AG08395 (cell line): ENCODE measurements at places on chromosomes 3 and 15.

GRCh38 chr15:79122991-79123390 lies 32.4 kb upstream of the RASGRF1 start:
- no peak for DNase-seq

- DNase-seq, result peak; percentile 65
Observed at GRCh38 chr3:12479919-12480427, 4.3 kb upstream of the TSEN2 start.

DNA sequence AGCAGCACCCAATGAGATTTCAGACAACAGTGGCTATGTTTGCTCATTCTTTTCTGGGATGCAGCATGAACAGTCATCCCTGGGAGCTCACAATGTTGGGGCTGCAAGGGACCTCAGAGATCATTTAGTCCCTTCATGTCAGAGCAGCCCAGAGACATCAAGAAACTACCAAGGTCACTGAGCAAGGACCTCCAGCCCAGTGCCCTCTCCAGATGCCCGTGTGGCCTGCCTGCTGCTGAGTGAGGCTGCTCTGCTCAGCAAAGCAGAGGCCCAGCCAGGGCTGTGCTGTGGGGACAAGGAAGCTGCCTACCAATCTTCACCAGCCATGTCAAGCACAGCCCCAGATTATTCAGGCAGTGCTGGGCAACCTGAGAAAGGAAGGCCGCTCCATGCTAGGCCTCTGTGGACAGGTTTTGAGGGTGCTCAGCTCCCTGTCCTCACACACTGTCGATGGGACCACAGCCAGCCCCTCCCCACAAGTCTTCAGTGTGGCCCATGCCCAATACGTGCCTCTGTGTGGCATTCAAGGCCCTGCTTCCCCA lies 99.7 kb downstream of the DAPK2 start:
- DNase-seq, result no peak

DNA sequence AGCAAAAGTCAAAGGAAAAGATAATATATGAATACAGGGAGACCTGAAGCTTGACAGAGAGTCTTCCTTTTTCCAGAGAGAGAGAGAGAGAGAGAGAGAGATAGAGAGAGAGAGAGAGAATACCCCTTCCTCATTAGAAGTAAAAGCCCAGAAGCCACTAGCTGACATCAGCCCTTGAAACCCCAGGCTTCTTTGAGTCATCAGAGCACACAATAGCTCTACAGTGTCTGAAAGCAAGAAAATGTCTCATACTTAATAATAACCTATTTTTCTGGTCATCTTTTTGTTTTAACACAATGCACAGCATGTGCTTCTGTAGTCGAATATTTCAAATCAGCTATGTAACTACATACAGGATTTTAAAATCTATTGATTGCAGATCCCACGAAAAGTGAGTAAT lies 109.2 kb upstream of the NANOGP8 start:
- no peak for DNase-seq

- DNase-seq, result peak; percentile 87
Observed at GRCh38 chr15:92521624-92522008, 127.9 kb downstream of the ST8SIA2 start.

GRCh38 chr3:59563072-59563605 lies 513.3 kb upstream of the CFAP20DC start:
- peak; percentile 73 for DNase-seq

- no peak for DNase-seq
Observed at GRCh38 chr3:64319391-64319790, 94.1 kb upstream of the PRICKLE2 start.

DNA sequence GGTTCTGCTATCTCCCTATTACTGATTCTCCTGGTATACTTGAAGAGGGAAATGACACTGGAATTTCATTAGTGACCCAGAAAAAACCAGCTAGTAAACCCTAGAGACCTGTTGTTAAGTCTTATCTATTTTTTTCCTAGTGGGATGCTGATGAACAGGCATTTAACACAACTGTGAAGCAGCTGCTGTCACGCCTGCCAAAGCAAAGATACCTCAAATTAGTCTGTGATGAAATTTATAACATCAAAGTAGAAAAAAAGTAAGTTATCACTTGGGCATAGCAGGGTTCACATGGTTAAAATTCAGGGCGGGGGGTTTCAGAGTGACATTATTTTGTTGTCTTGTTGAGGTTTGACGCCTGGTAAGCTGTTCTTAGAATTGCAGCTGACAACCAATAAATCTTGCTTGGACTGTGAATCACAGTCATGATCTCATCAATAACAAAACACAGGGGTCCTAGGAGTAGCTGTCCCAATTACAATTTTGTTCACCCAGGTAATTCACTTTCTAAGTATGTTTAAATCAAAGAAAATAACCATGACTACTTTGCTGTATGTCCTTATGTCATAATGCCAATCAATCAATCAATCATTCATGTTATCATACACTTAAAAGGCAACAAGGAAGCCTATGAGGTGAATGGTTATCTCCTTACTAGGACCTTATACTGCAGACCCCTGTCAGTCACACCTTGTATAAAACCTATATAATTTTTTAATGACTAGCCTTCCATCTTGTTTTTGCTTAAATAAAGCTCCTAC lies 4.6 kb downstream of the SRP14 start:
- no peak for DNase-seq

GRCh38 chr15:78492872-78493271 lies 14.5 kb upstream of the HYKK start:
- DNase-seq, result no peak

- peak; percentile 46 for DNase-seq
Observed at GRCh38 chr3:12235691-12236090, 53.2 kb upstream of the PPARG start.

DNA sequence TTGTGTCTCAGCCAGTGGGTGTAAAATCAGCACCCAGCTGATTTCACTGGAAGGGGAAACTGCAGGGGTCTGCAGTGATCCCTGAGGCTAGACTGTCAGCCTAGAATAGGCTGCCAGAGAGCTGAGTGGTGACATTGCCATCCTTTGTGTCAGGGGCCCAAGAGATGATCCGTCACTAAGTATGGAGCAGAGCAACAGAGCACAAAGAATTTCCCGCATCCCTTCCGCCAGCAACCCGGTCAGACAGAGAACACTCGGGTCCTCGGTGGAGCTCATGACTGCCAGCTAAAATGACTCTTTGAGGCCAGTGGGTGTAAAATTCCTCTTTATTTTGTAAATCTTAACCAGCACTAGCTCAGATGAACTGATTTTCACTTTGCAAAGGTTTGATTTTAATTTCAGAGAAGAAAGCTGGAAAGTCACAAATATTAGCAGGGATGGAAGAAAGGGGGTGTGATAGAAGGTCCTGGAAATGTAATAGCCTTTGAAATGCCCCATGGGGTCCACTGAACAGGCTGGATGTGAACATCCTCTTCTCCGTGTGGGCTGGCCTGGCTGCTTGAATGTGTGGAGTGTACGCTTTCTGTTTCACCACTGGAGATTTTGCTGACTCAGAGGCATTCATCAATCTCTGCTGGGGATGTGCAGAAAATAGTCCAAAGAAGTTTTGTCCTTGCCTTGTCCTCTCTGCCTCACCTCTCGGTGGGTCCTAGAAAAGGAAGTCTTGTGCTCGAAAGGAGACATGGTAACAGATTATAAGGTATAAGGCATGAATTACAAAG lies 138.8 kb downstream of the SV2B start:
- DNase-seq, result no peak

DNA sequence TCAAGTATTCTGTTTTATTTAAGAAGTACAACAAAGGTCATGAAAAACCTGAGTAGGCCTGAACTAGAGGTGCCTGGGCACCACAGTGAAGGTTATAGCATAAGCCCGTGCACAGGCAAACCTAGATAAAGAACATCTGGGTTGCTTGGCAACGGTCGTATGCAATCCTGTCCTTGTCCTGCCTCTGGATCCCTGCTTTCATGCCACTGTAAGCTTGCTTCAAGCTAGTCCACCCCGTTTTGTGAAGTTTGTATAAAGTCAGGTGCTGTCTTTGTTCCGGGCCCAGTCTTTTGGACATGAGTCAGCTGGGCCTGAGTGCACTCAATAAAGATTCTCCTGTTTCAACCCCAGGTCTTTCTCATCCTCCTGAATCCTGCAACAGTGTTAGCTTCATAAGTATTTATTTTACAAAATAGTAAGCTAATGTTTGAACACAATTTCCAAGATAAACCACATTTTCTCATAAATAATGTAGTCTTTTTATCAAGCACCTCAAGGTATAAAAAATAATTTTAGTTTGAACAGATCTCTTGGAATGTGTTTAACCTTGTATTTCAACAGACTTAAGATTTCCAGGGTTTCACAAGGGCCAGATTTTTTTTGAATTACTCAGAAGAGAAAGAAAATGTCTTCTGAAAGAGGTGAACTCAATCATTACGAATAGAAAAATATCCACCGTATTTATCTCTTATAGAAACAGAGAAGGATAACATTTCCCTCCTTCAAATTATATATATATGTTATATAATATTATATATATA lies 14.3 kb upstream of the SLC9C1 start:
- no peak for DNase-seq

- DNase-seq, result no peak
Observed at GRCh38 chr3:98567666-98568270, 25.6 kb downstream of the CPOX start.

DNA sequence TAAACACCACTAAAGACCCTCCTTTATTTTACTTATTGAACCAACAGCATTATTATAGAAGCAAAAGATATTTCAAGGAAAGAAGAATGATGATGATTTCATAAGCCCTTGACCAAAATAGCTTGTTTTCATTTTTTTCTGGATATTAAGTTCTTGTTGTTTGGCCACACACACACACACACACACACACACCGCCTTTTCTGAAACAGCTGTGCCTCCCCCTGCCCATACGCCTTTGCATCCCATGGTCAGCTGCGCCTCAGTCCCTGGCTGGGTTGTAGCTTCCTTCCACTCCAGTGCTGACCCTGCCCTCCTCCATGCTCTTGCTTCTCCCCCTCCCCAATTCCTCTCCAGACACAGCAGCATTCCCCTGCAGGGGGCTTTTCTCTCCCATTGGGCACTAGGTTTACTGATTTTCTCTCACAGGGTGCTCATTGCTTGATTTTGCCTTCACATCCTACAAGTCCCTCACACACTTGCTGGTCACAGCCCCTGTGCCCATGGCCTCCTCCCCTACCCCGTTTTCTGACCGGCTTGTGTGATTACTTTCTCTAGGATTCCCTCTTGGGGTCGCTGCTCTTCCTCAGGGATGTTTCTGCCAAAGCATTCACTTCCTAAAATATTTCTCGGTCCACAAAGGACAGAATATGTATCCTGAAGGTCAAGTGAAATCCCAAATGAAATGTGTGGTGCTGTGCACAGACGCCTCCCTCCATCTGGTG lies 18.4 kb downstream of the MESP1 start:
- no peak for DNase-seq
